ENCODE measurements at places on chromosomes 7 and 10.

- no peak for DNase-seq
Measured at GRCh38 chr7:133139350-133139749, 57.5 kb upstream of the CHCHD3 start.

- DNase-seq, result no peak
Measured at GRCh38 chr7:55026867-55027490, 8.2 kb downstream of the EGFR start.

DNA sequence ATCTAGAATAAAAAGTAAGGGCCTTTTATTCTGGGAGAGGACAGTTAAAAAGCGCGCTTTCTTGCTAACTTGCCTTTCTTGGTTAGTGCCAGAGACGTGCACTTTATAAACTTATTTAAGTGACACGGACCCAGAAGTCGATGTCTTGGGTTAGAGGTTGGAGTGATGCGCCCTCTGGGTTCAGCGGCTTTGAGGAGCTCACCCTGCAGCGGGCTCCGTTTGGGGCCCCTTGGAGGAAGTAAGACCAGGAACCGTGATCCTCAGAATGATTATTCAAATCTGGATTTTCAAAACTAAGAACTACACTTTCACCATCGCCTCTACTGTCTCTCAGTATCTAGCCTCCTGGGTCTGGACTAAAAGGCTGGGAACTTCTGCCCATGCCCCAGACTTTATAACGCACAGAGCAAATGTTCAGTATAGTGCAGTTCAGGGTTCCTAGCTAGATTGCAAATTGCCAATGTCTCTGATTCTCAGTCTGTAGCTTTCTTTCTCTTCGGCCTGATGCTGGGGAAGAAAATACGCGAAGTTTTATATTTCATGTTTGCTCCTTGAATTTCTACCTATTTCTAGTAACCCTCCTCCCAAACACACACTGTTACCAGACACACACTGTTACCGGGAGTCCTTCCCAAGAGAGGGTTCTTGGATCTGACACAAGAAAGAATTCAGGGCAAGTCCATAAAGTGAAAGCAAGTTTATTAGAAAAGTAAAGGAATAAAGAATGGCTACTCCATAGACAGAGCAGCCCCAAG, 18.6 kb upstream of the SMO start:
- no peak for DNase-seq

- no peak for DNase-seq
Measured at GRCh38 chr7:8249121-8249520, 12.8 kb downstream of the ICA1 start.

DNA sequence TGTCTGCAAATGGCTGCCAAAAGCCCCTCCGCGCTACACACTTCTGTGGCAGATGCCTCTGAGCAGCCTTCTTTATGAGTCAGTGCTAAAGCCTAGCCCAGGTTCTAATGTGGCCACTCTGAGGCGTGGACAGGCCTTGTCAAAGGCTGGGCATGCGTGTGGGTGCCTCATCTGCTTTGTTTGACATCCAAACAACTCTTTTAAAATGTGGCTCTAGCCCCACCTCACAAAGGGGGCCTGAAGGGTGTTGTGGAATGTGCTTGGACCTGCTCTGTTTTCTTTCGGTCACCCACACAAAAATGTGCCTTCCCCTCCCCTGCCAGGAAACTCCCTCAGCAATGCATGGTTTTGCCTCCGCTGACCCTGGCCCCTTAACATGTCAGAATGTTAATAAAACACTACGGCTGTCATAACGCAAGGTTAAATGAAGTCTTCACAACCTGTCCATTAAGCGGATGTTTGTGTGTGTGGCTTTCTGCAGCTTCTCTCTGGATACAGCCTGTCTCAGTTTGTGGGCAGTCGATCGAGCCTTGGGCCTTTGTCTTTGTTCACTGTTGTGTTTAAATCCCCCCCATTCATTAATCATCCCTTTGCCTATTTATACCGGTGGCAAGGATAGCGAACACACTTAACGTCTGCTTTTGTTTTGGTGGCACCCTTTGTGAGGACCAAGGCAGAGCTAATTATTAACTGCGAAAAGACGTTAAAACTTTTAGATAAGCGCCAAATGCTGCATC, 718.9 kb downstream of the LRMDA start:
- DNase-seq, result no peak

DNA sequence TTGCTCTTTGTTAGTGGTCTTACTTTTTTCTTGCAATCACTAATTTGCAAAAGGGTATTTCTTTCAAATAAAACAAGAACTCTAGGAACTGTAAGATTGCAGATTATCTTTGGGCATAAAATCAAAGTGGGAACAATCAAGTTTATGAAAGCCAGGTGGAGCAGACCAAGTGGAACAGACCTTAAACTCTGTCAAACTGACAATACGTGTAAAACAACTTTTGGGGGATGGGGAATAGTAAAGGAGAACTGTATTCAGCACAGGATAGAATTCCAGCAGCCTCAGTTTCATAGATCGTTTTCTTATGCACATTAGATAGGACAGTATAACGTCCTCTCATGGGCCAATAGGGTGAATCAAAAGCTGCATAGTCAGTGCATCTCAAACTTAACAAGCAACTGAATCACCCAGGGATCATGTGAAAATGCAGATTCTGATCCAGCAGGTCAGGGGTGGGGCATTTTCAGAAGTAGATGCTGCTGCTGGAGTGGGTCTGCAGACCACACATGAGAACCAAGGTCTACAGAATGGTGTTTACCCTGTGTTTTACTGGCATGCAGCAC, 120.7 kb downstream of the PIP4K2A start:
- no peak for DNase-seq

GRCh38 chr7:31963569-31964175, 106.5 kb downstream of the PDE1C start:
- no peak for DNase-seq

DNA sequence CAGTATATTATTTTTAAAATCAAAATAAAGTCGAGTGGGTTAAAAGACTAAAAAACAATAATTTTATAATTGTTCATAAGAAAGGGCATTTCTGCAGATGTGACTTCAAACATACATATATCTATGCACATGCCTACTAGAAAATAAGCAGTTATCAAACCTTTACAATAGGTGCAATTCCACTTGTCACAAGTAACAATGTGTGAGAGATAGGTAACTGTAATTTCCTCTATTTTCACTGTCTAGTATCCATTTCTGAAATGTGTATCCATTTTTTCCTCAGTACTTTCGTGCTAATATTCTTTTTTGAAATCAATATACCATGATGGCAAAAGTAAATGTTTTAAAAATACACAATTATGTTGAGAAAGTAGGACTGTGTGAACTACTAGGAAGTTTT, 96.9 kb upstream of the GNAI1 start:
- DNase-seq, result no peak

- DNase-seq, result no peak
Measured at GRCh38 chr7:117350027-117350426, 27.2 kb upstream of the WNT2 start.

DNA sequence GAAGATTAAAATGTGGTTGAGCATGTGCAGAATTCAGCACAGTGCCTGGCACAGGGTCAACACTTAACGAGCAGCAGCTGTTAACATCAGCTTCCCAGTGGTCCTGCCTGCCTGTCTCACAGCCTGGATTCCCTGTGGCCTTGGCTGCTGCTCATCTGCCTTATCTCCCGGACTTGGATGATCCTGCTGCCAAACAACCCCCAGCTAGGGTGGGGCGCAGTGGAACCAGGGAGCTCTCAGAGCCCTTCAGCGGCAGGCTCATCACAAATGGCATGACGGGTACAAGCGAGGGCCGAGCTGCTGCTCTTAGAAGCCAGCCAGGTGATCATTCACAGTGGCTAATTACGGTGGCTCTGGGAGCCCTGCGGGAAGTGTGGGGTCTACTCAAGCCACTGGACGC, 13.0 kb upstream of the SMARCD3 start:
- no peak for DNase-seq

DNA sequence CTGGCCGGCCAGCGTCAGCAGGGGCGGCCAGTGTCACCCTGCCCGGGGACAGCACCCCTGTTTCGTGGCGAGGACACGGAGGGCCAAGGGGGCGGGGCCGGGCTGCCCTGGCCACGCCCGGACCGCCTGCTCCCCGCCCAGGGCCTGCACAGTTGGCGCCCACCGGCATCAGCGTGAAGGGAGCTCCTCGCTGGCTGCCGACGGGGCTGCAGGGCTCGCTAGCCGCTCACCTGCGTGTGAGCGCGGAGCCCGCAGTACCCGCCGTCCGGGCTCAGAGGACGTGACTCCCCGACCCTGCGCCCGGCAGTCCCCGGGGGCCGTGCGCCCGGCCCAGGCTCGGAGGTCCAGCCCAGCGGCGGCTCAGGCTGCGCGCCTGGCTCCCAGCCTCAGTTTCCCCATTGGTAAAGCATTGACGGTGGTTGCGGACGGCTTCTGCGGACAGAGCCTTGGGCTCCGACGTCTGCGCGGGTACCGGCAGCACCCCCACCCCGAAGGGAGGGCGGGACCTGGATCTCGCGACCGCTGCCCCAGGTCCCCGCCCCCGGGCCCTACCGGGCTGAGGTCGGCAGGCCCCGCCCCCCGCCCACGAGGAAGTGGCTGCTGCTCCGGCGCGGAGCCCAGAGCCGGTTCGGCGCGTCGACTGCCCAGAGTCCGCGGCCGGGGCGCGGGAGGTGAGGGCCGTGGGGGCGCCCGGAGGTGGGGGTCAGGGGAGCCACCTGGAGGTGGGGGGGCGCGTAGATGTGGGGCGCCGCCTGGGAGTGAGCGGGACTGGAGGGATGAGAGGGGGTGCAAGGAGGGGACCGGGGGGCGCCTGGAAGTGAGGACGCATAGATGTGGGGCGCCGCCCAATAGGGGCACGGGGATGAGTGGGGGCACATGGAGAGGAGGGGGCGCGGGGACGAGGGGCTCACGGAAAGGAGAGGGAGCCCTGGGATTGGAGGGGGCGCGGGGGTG, at the start of gene ARPC1B:
ARPC1B (plus strand) TSS at position 620 of the 954 bp plus-strand sequence. CDS start 10,985 bp downstream, outside the sequence.
- peak; percentile 79 for DNase-seq

DNA sequence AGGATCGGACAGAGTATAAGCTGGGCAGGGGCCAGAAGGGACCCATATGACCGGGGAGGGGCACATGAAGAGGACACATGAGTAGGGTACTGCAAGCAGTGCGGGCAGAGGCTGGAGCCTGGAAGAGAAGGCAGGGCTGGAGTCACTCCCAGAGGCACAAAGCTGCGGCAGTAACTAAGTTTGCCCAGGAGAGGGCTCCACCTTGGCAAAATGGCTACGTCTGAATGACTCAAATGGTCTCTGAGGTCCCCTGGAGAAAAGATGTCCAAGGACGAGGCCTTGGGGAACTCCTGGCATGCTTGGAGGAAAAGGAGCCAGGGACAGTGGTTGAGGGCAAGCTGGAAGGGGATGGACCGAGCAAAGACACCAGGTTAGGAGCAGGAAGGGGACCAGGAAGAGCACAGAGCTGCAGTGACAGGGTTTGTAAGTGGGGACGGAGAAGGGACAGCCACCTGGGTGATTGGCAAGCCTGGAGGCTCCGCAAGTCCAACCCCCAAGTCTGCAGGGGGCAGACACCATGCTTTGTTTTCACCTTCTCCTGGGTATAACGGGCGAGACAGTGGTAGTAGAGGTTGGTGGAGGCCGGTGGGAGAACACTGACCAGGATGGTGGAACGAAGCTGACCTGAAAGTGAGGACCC, 43.1 kb upstream of the LBX1 start:
- no peak for DNase-seq

- DNase-seq, result no peak
Measured at GRCh38 chr10:100148353-100149211, 37.2 kb downstream of the ERLIN1 start.

- DNase-seq, result no peak
Measured at GRCh38 chr7:98821348-98821747, 48.5 kb downstream of the TMEM130 start.

- no peak for DNase-seq
Measured at GRCh38 chr10:75466001-75466400, 34.6 kb downstream of the LRMDA start.

DNA sequence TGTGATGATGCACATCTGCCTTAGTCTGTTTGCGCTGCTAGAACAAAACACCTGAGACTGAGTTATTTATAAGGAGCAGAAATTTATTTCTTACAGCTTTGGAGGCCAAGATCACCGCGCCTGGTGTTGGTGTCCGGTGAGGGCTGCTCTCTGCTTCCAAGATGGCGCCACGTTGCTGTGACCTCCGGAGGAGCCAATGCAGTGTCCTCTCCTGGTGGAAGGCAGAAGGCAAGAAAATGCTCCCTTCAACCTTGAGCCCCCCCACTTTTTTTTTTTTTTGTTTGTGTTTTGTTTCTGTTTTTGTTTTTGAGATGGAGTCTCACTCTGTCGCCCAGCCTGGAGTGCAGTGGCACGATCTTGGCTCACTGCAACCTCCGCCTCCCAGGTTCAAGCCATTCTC, 16.0 kb upstream of the ACTR3B start:
- DNase-seq, result no peak

DNA sequence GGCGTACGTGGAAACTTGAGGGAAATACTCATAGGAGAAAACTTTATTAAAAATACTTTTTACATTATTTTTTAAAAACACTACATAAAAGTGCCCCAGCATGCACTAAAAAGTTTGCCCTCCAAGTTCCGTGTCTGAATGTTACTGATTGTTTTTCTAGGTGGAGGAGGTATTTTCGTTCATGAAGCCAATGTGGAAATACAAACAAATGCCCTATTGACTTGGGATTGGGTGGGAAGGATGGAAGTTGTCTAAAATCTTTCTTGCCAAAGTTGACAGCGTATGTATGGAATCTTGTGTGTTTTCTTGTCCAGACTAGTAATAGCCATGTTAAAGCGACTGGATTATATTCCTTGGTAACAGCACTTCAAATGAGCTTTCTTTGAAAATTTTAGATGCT, 1.2 kb downstream of the PROSER2 start:
- DNase-seq, result no peak

DNA sequence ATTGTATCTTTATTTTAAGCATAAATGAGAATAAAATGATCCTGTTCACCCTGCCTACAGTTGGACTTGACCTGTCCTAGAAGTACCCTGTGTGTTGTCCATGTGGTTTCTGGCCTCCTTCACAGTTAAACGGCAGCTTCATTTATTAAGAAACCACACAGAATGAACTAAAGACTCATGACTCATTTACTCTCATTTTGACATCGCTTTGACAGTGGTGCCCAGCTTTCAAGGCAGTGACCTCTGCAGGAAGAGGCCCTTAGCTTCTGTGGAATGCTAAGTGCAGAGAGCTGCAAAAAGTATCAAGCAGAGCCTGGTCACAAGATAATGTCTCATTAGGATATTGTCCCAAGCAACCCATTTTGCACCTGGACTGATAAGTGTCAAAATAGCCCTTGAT, 93.4 kb downstream of the AVL9 start:
- no peak for DNase-seq

All from activated gamma-delta T cell (primary cell).